ENCODE measurements at places on chromosomes 2 and 18.

GRCh38 chr18:65968239-65969004, 217.6 kb downstream of the CDH7 start:
- no peak overlapping the region for H3K27ac ChIP-seq
- H3K4me1 ChIP-seq: no peaks in the 10 kb centered on the region
- H3K36me3 ChIP-seq: no peaks in the 10 kb centered on the region
- no peak for DNase-seq

- H3K36me3 ChIP-seq: no peaks in the 10 kb centered on the region
- no peak for DNase-seq
- no peaks in the 10 kb centered on the region for H3K27me3 ChIP-seq
- no peaks in the 10 kb centered on the region for H3K4me1 ChIP-seq
Measured at GRCh38 chr2:216563646-216564045, 65.0 kb downstream of the RPL37A start.

DNA sequence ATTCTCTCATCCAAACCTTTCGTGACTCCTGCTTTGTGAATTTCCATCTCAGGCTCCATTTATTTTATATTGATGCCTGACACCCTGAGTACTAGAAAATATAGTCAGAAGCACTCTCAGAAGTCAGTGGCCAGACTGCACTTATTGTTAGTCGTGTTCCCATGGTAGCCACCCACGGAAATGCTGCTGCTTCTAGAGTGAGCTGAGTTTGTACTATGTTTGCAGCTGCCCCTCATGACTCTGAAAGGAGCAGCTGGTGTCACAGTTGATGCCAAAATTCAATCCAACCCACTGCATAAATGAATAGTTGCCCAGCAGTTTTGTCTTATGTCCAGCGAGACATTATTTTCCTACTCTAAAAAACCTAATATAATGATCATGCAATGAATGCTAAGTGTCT, 265.2 kb upstream of the SPHKAP start:
- H3K27me3 ChIP-seq: no peaks in the 10 kb centered on the region
- no peak for DNase-seq

GRCh38 chr2:160703648-160704585, 210.3 kb upstream of the RBMS1 start:
- no peak for DNase-seq
- no peak overlapping the region for H3K4me3 ChIP-seq
- H3K36me3 ChIP-seq: no peaks in the 10 kb centered on the region
- H3K4me1 ChIP-seq: peaks cover 5% of the 10 kb centered on the region
- no peaks in the 10 kb centered on the region for H3K27me3 ChIP-seq
- H3K27ac ChIP-seq: no peak overlapping the region

- no peaks in the 10 kb centered on the region for H3K27me3 ChIP-seq
- no peak overlapping the region for H3K4me3 ChIP-seq
- H3K4me1 ChIP-seq: no peaks in the 10 kb centered on the region
- DNase-seq: no peak
- no peaks in the 10 kb centered on the region for H3K36me3 ChIP-seq
Measured at GRCh38 chr2:181546086-181546485, 88.9 kb downstream of the ITGA4 start.

DNA sequence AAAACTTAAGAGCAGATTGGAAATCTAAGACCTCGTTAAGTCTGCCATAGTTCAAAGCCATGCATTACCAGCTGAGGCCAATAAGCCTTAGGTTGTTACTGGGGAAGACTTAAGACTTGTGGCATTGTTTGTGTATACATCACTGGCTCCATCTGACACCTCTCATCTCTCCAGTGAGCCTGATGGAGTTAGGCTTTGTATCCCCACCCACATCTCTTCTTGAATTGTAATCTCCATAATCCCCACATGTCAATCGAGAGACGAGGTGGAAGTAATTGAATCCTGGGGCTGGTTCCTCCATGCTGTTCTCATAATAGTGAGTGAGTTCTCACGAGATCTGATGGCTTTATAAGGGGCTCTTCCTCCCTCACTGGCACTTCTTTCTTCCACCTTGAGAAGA, 404.6 kb downstream of the ARHGAP15 start:
- no peak for DNase-seq
- H3K27ac ChIP-seq: no peak overlapping the region
- H3K4me1 ChIP-seq: no peaks in the 10 kb centered on the region
- H3K36me3 ChIP-seq: peaks cover 34% of the 10 kb centered on the region
- H3K27me3 ChIP-seq: no peaks in the 10 kb centered on the region

GRCh38 chr2:216538538-216538937, 39.9 kb downstream of the RPL37A start:
- no peak for DNase-seq
- no peaks in the 10 kb centered on the region for H3K36me3 ChIP-seq
- H3K4me1 ChIP-seq: no peaks in the 10 kb centered on the region
- no peak overlapping the region for H3K4me3 ChIP-seq
- no peak overlapping the region for H3K27ac ChIP-seq

DNA sequence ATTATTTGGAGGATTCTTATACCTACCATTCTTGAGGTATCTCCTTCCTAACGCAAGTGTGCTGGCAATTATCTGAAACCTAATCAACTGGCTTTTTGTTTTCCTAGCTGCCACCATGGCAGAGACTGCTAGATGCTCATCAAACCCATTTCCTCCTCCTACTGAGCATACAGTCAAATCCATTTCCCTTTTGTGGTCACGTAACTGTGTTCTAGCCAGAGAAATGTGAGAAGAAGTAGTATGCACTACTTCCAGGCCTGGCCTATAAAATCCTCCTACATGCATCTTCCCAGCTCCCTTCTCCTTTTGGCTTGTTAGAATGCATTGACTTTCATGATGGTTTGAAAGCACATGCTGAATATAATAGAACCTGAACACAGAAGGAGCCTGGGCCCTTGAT, 494.1 kb upstream of the MEIS1 start:
- H3K27me3 ChIP-seq: no peaks in the 10 kb centered on the region
- H3K27ac ChIP-seq: no peak overlapping the region

- H3K4me1 ChIP-seq: no peaks in the 10 kb centered on the region
- peaks cover 19% of the 10 kb centered on the region for H3K27me3 ChIP-seq
- DNase-seq: no peak
- no peaks in the 10 kb centered on the region for H3K36me3 ChIP-seq
Measured at GRCh38 chr2:127669056-127669455, 6.3 kb downstream of the LIMS2 start.

DNA sequence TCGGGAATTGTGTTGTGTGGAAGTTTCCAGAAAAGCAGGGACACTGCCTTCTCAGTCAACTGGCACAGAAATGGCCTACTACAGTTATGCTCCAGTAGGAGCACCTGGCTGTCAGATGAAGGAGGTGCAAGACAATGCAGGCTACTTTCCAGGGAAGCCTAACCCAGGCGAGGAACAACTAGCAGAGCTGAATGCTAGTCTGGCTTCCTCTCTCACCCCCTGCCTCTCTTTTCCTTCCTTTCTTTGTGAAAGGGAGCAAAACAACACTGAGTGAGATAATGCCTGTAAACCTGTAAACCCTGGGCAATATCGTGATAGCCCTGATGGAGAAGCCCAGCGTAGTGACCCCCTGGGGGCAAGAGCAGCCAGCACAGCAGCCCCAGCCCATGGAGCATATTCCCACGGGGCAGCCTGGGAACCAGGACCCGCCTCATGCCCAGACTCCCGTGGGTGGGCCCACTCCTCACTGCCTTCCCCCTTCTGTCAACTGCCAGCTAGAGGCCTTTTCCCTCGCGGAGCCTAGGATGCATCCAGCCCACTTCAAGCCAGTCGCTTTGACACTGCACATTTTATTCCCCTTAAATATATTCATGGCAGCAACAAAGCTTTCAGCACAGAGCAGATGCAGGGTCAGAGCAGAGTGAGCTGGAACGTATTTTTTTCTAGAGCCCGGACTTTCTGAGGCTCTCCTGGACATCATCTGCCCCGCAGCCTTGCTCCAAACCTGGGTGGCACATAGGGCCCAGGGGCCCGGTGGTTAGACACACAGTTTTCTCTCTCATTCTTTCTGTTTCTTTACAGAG, 77.0 kb downstream of the PDCL3 start:
- H3K27ac ChIP-seq: no peak overlapping the region
- DNase-seq: no peak
- peaks cover 23% of the 10 kb centered on the region for H3K4me1 ChIP-seq
- H3K27me3 ChIP-seq: no peaks in the 10 kb centered on the region
- no peak overlapping the region for H3K4me3 ChIP-seq

DNA sequence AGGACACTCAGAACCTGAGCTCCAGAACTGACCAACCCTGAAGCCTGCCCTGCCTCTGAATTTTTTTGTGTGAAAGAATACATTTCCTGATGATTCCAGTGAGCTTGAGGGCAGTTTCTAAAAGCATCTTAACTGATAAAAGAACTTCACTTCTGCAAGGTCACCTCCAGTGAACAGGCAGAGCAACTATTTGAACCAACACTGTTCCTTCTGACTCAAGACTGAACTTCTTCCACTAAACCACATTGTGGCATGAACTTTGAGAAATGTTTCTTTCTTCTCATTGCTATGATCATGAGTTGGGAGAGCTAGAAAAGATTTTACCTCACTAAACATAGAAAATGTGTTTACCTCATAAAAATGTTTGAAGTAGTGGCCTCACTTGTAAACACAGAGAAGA, 83.8 kb upstream of the SERTAD2 start:
- no peak for DNase-seq
- no peak overlapping the region for H3K27ac ChIP-seq
- H3K27me3 ChIP-seq: no peaks in the 10 kb centered on the region

DNA sequence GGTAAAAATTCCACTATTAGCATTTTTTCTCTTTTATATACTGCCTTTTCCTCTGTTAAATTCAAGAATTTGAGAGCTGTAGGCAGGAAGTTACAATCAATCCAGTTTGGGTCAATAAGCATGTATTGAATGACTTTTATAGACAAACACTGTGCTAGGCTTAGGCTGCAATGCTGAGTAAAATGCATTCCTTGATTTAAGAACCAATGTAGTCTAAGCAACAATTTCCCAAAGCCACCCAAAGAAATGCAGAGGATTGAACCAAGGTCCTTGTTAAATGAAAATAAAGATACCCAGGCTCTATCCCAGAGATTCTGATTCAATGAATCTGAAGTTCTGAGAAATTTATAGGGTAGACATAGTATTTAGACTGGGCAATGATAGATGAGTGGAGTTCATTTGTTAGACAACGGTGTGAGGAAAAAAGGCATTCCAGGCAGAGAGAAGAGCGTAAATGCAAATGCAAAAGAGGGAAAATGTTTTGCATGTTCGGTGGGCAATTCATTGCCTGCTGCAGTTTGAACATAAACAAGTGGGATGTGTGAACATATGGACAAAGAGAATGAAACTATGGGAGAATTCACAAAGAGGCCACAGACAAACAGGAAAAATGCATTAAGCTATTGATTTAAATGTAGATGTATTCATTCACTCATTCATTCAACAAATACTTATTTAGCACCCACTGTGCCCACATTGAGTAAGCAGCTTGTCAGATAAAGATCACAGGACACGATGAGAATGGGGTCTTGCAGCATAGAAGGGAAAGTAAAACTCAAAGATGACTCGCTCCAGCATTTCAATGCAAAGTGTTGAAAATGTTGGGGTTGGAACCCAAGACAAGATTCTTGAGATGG, 107.1 kb downstream of the EVA1A start:
- no peaks in the 10 kb centered on the region for H3K36me3 ChIP-seq
- no peaks in the 10 kb centered on the region for H3K27me3 ChIP-seq
- no peaks in the 10 kb centered on the region for H3K4me1 ChIP-seq
- no peak overlapping the region for H3K27ac ChIP-seq
- no peak overlapping the region for H3K4me3 ChIP-seq

DNA sequence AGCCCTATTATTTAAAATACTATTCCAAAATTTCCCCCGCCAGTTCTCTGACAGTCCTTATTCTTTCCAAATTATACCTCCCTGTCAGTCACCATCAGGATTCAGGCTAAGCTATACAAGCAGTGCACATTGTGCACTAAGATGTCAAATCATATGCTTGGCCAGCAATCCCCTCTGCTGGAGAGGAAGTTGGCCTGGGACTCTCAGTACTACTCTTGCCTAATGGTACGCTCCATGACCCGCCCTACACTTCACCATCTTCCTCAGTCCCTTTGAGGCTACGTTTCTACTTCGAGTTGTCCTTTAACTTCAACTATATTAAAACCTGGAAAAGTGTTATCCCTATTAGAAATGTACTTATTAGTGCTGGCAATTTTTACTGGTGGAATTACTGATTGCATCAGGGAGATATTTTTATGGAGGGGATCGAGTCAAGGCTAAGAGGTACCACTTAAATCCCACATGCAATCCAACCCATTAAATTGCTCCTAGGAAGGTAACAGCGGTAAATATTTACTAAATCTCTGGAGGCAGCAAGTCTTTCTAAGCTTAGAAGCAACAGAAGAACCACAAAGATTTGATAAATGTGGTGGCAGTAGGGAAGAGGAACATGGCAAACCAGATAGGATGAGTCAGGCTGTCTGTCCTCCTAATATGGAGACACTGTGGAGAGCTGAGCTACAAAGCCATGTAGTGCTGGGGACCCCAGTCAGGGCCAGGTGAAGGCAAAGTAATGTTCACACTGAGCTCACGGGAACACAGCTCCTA, 2.7 kb downstream of the USP40 start:
- no peak overlapping the region for H3K27ac ChIP-seq
- H3K4me3 ChIP-seq: no peak overlapping the region
- H3K4me1 ChIP-seq: no peaks in the 10 kb centered on the region
- H3K27me3 ChIP-seq: no peaks in the 10 kb centered on the region
- H3K36me3 ChIP-seq: no peaks in the 10 kb centered on the region

DNA sequence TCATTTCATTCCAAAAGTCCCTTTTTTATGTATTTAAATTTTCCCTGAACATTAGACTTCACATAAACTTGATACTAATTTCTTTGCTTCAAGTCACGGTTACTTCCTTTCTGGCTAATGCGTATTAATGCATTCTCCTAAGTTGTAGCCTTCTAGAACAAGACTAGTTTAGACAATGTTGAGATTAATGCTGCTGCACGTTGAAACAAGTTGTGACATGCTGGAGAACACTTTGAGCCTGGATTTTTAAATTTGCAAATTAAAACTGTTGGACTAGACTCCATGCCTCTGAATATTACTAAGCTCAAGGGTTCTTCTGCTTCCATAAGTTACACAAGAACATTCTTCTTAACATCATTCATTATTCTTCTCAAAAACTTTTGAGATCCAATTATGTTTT, 29.1 kb downstream of the ID2 start:
- no peak overlapping the region for H3K27ac ChIP-seq
- H3K27me3 ChIP-seq: no peaks in the 10 kb centered on the region
- H3K36me3 ChIP-seq: no peaks in the 10 kb centered on the region
- H3K4me1 ChIP-seq: no peaks in the 10 kb centered on the region
- H3K4me3 ChIP-seq: no peak overlapping the region

DNA sequence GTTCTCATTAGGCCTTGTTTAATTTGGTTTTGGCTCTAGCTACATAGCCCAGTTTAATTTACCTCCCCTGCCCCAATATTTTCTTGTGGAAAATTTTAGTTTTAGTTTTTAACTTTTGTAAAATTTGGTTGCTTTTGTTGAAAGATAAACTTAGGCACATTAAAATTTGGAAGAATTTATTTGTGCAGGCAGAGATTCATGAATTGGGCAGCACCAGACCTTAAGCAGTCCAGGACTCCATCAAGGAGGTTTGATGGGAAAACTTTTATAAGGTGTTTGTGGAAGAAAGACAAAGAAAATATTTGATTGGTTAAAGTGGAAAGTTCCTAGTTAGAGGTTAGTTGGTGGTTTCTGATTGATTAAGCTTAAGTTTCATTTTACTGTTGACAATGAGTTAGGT, 16.4 kb upstream of the PNPT1 start:
- H3K4me3 ChIP-seq: no peak overlapping the region
- DNase-seq: no peak
- H3K27me3 ChIP-seq: no peaks in the 10 kb centered on the region
- no peaks in the 10 kb centered on the region for H3K4me1 ChIP-seq
